ENCODE measurements at places on chromosomes 16 and 17. TPM values are rescaled to one million over a fixed set of nuclear protein-coding genes. Genes with fewer than 3 reads are reported as not detected.

The ABI3 gene
- 0.62 TPM for total RNA-seq

The CD300A gene
- 3.3 TPM for total RNA-seq

The ZNF385C gene
- total RNA-seq = 0.31 TPM

The PRPSAP1 gene
- total RNA-seq = 44.6 TPM

The USP43 gene
- total RNA-seq = 3.6 TPM

The HID1 gene
- 13.7 TPM for total RNA-seq

The CLEC19A gene
- total RNA-seq = not detected

The EVI2A gene
- 5.0 TPM for total RNA-seq

The TBC1D10B gene
- total RNA-seq = 25.6 TPM

The ACSM5 gene
- 0.78 TPM for total RNA-seq

The SLFN14 gene
- total RNA-seq = 0.31 TPM

The KCNG4 gene
- not detected for total RNA-seq

The CRYBA1 gene
- not detected for total RNA-seq

The C17orf113 gene
- total RNA-seq = 3.7 TPM

The AGRP gene
- not detected for total RNA-seq

The ASB16 gene
- total RNA-seq = not detected

The CD2BP2 gene
- 39.8 TPM for total RNA-seq

The UNC119 gene
- 31.5 TPM for total RNA-seq

The HBM gene
- 15.0 TPM for total RNA-seq

The CCL18 gene
- not detected for total RNA-seq

The WNT9B gene
- total RNA-seq = not detected

The CA4 gene
- total RNA-seq = 1.2 TPM

The MYO15B gene
- total RNA-seq = 15.9 TPM
